ENCODE measurements at places on chromosomes 3 and 15. TPM values are rescaled to one million over a fixed set of nuclear protein-coding genes. Genes with fewer than 3 reads are reported as not detected.

Gene SPATA12
- 0.07 TPM for total RNA-seq

Gene SERPINI2
- total RNA-seq: not detected

Gene PLS1
- total RNA-seq: 13.9 TPM

Gene LDHAL6B
- total RNA-seq: not detected

Gene ASTE1
- 17.6 TPM for total RNA-seq

Gene MKRN3
- 9.3 TPM for total RNA-seq

Gene XCR1
- not detected for total RNA-seq

Gene GNAT1
- total RNA-seq: not detected

Gene PFN2
- 470 TPM for total RNA-seq

Gene WDR72
- total RNA-seq: not detected

Gene TWF2
- total RNA-seq: 38.5 TPM

Gene FAM3D
- not detected for total RNA-seq

Gene DVL3
- 21.2 TPM for total RNA-seq

Gene RBP2
- total RNA-seq: not detected

Gene TLR9
- total RNA-seq: not detected

Gene BDH1
- total RNA-seq: 12.4 TPM

Gene SLC24A5
- not detected for total RNA-seq

Gene DAPK2
- 7.3 TPM for total RNA-seq

Gene KNG1
- total RNA-seq: not detected

Gene TIMP4
- 5.1 TPM for total RNA-seq

Gene GOLGA8O
- total RNA-seq: 0.07 TPM

Gene CSK
- total RNA-seq: 23.8 TPM

Gene SERINC4
- not detected for total RNA-seq

Gene TMC3
- not detected for total RNA-seq

Gene SOX14
- total RNA-seq: not detected

Gene CCDC54
- not detected for total RNA-seq

Gene SV2B
- not detected for total RNA-seq

Gene TERB2
- total RNA-seq: not detected

Gene SLC38A3
- total RNA-seq: 0.89 TPM

Gene PIGX
- total RNA-seq: 57.4 TPM

Gene C3orf52
- total RNA-seq: 10.9 TPM

Gene ZNF654
- 7.8 TPM for total RNA-seq

Gene GABPB1
- 33.7 TPM for total RNA-seq

Gene ERC2
- total RNA-seq: 1.2 TPM

Gene AP3B2
- total RNA-seq: not detected

Gene LOXL1
- 189 TPM for total RNA-seq

Gene GPR149
- total RNA-seq: not detected

Gene DNASE1L3
- total RNA-seq: not detected

Gene UBL7
- total RNA-seq: 71.6 TPM

Gene AGTR1
- not detected for total RNA-seq

Gene CAMKV
- total RNA-seq: 0.27 TPM

Gene NPAP1
- total RNA-seq: not detected

Gene LRTM1
- not detected for total RNA-seq

Gene CYP11A1
- 0.10 TPM for total RNA-seq

Gene GOLGA6B
- not detected for total RNA-seq

Gene NUP210
- total RNA-seq: 3.5 TPM

All from M059J (cell line).